ENCODE measurements at places on chromosomes 6 and 20. TPM values are rescaled to one million over a fixed set of nuclear protein-coding genes. Genes with fewer than 3 reads are reported as not detected.

GRCh38 chr20:11881449-11881848, 36.2 kb upstream of the BTBD3 start:
- no peaks in the 10 kb centered on the region for H3K36me3 ChIP-seq
- DNase-seq, result no peak
- H3K27me3 ChIP-seq, result no peaks in the 10 kb centered on the region
- no peak overlapping the region for H3K4me3 ChIP-seq
- no peak overlapping the region for H3K27ac ChIP-seq
- H3K4me1 ChIP-seq, result no peaks in the 10 kb centered on the region

KCNK16 gene
- total RNA-seq, result not detected

DNA sequence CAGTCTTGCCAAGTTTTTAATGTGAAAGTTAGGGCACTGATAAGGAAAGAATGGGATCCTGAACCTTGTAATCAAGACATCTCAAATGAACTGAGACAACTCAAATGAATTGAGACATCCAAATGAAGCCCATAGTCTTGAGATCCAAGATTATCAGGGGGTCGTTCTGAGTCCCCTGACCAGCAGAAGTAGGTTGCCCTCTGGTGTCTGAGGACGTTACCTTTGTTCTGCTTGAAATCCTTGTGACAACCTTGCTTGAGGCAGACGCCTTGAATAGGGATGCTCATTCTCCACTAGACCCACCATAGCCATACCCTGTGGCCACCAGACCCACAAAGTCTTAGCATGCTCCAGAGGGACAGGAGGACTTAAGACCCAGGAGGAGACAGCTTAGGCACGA, 37.7 kb downstream of the ZBTB9 start:
- H3K4me1 ChIP-seq, result no peaks in the 10 kb centered on the region
- H3K27me3 ChIP-seq, result peaks cover 3% of the 10 kb centered on the region
- H3K36me3 ChIP-seq, result no peaks in the 10 kb centered on the region
- H3K27ac ChIP-seq, result no peak overlapping the region
- H3K4me3 ChIP-seq, result no peak overlapping the region

- no peaks in the 10 kb centered on the region for H3K27me3 ChIP-seq
- H3K4me1 ChIP-seq, result peaks cover 3% of the 10 kb centered on the region
- H3K36me3 ChIP-seq, result no peaks in the 10 kb centered on the region
- DNase-seq, result peak; percentile 63
- H3K27ac ChIP-seq, result no peak overlapping the region
- H3K4me3 ChIP-seq, result peak overlapping the region; percentile 65
Observed at GRCh38 chr6:27693766-27694546, 218.2 kb downstream of the OR2B2 start.

GRCh38 chr6:73624896-73625295, 28.9 kb downstream of the SLC17A5 start:
- H3K27me3 ChIP-seq, result no peaks in the 10 kb centered on the region
- DNase-seq, result no peak
- H3K4me1 ChIP-seq, result no peaks in the 10 kb centered on the region
- peaks cover 7% of the 10 kb centered on the region for H3K36me3 ChIP-seq
- no peak overlapping the region for H3K27ac ChIP-seq
- no peak overlapping the region for H3K4me3 ChIP-seq
